OCI-LY7 (cell line): ENCODE measurements at places on chromosomes 13 and 19.

GRCh38 chr19:452829-453228 lies 8.0 kb downstream of the SHC2 start:
- DNase-seq: no peak

- DNase-seq: no peak
Measured at GRCh38 chr13:20903164-20903475, 574 bp upstream of the XPO4 start.

- no peak for DNase-seq
Measured at GRCh38 chr13:97934590-97934989, 18.9 kb upstream of the IPO5 start.

GRCh38 chr13:66407128-66407527 lies 823.0 kb downstream of the PCDH9 start:
- DNase-seq: no peak

GRCh38 chr13:106423530-106423929 lies 111.9 kb downstream of the EFNB2 start:
- DNase-seq: no peak

GRCh38 chr13:59568306-59568705 lies 595.4 kb downstream of the DIAPH3 start:
- no peak for DNase-seq

DNA sequence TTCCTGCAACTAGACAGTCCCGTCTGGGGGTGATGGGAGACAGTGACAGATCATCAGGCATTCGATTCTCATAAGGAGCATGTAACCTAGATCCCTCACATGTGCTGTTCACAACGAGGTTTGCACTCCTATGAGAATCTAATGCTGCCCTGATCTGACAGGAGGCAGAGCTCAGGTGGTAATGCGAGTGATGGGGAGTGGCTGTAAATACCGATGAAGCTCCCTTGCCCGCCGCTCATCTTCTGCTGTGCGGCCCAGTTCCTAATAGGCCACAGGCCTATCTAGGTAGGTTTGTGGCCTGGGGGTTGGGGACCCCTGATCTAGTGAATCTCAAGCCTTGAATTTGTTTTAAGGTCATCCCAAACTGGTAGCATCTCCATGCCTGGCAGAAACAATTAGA lies 27.3 kb upstream of the FAM124A start:
- no peak for DNase-seq

DNA sequence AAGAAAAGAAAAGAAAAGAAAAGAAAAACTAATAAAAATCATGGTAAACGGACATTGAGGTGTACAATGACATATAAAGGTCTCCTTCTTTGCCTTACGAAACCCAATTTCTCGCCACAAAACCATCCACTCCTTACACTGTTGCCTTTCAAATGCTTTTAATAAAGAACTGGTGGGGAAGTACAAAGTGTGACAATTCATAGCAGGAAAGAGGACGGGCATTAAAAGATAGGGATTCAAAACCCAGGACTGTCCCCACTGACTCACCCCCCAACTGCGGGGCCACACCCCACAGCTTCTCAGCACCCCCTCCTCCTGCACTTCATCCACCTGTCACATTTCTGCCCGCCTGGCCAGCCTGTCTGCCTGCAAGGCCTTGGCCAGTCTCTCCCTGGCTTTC lies 2.4 kb downstream of the MBD3L2B start:
- DNase-seq: no peak

- DNase-seq: no peak
Measured at GRCh38 chr19:24074720-24075454, 12.1 kb upstream of the ZNF254 start.

GRCh38 chr19:5091018-5091683 lies 122.2 kb downstream of the KDM4B start:
- DNase-seq: no peak

GRCh38 chr19:45307361-45307760 lies 15.3 kb downstream of the CKM start:
- no peak for DNase-seq

GRCh38 chr13:50747737-50748350 lies 95.6 kb downstream of the DLEU7 start:
- no peak for DNase-seq

DNA sequence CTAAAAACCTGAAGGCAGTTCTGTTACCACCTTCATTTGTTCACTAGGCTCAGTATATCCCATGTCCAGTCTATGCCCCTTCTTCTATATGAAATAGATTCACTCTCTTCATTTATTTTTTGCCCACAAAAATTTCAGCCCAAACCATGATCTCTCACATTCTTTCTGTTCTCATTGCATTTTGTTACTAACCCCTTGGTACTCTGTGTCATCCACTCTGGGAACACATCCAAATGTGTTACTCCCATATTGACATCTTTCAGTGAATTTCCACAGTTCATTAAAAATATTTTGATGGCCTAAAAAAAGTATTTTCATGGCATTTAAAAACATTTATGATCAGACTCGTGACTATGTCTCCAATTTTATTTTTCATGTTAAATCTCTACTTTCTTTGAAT lies 378.9 kb downstream of the SLITRK1 start:
- no peak for DNase-seq

- no peak for DNase-seq
Measured at GRCh38 chr13:101972191-101972590, 429.7 kb downstream of the FGF14 start.

DNA sequence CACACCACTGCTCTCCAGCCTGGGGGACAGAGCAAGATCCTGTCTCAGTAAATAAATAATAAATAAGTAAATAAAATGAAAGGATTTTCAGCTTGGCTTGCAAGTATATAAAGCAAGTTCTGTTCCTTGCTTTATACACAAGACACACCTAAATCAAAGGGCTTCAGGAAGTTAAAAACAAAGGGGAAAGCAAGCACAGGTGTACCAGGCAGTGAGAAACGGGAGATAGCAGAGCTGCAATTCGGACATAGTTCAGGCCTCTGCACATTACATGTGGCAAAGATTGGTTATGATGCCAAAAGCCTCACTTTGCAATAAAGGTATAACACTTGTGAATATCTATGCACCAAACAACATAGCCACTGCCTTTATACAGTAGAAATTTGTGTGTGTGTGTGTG lies 47.5 kb downstream of the MYO9B start:
- DNase-seq: no peak

DNA sequence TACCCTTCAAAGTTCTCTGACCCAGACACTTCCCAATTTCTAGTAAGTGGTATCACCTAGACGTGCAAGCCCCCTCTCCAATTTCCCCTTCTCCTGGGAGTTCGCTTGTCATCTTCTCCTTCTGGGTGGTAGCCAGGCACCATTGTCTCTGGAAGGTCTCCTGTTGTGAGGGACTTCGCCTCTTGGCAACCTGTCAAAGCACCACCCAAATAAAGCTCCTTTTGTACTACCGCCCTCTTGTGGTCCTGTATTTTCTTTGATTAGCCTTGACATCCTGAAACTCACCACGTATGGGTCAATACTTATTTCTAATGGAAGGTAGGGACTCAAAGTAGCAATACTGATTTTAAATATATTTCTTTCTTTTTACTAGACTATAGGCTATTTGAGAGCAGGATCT lies 8.2 kb downstream of the GPC5 start:
- DNase-seq: peak; percentile 92

DNA sequence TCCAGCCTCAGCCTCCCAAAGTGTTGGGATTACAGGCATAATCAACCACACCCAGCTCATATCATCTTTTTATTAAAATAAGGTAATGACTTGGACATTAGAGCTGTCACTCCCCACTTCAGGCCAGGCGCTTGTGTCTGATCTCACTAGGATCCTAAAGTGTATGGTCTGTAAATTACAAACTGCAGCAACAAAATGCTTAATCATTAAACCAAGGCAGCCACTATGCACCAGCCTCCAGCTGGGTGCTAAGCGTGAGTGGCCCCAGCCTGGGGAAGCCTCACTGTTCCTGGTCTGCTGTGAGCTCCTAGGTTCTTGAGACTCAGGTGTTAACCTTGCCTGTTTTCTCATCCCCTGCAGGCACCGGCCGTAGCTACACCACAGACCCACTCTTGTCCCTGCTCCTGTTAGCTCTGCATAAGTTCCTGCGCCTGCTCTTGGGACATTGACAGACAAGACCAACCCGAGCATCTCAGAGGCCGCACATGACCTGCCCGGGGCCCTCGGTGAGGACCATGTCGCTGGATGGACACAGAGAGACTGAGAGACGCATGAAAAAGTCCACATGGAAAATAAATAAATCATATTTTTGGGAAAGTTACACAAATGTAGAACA lies 37.8 kb downstream of the VSTM2B start:
- DNase-seq: no peak

DNA sequence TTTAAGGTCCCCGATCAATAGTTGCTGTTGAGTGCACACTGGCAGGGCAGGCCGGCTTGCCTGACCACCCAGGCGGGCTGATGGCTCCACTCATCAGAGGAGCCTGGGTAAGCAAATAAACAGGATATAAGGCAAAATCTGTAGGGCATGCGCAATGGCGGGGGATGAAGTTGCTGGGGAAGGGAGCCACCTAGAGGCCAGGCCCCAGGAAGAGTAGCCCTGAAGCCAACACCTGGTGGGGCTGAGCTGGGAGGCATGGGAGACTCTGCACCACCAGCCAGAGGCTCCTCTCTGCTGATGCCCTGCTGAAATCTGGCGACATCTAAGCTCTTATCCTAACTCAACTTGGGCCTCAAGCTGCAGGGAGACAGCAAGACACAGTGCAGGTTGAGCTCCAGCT lies 324.3 kb downstream of the ZNF536 start:
- DNase-seq: peak; percentile 10

GRCh38 chr19:14107581-14108461 lies 9.7 kb downstream of the PRKACA start:
- no peak for DNase-seq

- no peak for DNase-seq
Measured at GRCh38 chr19:31018936-31019335, 330.3 kb downstream of the TSHZ3 start.

DNA sequence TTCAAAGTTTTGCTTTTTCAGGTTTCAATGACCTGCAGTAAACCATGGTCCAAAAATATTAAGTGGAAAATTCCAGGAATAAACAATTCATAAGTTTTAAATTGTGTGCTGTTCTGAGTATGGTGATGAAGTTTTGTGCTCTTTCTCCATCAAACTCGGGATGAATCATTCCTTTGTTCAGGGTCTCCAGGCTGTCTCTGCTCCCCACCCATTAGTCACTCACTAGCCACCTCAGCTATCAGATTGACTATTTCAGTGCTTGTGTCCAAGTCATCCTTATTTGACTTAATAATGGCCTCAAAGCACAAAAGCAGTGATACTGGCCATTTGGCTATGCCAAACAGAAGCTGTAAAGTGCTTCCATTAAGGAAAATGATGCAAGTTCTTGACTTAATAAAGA lies 1140.4 kb downstream of the EFNB2 start:
- DNase-seq: no peak

- no peak for DNase-seq
Measured at GRCh38 chr19:13051557-13052165, 51.0 kb downstream of the LYL1 start.

- no peak for DNase-seq
Measured at GRCh38 chr13:98054301-98054700, 88.6 kb upstream of the FARP1 start.

DNA sequence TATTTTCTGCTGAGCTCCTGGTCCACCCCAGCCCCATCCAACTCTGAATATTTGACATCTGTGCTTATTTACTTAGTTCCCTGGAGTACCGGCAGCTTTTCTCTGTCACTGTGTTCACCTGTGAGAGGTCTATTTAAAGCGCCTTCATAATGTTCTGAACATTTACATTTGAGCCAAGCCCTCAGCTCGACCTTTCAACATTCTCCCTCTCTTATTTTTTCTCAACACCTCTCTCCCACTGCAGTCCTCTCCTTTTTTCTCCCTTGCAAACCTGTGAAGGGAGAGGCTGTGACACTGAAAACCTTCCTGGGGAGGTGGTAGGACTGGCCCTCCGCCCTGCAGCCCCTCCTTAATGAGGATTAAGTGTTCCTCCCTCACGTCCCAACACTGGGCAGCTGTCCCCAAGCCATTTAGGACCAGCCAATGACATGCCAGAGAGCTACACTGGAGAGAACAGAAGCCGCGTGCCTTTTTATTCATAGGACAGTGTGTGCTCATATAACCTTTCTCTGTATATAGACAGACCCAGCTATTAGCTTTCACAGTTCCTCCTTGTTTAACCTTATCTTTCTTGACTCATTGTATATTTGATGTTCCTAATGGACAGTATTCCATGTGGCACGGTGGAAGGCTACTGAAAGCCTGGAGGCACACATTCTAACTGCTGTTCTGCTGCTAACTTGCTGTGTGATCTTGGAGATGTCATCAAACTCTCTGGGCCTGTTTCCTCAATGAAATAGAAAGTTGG lies 134.8 kb downstream of the NUFIP1 start:
- no peak for DNase-seq

- no peak for DNase-seq
Measured at GRCh38 chr19:38483016-38483630, 49.6 kb downstream of the RYR1 start.

- peak; percentile 33 for DNase-seq
Measured at GRCh38 chr19:9431475-9431874, 3.9 kb downstream of the ZNF266 start.

DNA sequence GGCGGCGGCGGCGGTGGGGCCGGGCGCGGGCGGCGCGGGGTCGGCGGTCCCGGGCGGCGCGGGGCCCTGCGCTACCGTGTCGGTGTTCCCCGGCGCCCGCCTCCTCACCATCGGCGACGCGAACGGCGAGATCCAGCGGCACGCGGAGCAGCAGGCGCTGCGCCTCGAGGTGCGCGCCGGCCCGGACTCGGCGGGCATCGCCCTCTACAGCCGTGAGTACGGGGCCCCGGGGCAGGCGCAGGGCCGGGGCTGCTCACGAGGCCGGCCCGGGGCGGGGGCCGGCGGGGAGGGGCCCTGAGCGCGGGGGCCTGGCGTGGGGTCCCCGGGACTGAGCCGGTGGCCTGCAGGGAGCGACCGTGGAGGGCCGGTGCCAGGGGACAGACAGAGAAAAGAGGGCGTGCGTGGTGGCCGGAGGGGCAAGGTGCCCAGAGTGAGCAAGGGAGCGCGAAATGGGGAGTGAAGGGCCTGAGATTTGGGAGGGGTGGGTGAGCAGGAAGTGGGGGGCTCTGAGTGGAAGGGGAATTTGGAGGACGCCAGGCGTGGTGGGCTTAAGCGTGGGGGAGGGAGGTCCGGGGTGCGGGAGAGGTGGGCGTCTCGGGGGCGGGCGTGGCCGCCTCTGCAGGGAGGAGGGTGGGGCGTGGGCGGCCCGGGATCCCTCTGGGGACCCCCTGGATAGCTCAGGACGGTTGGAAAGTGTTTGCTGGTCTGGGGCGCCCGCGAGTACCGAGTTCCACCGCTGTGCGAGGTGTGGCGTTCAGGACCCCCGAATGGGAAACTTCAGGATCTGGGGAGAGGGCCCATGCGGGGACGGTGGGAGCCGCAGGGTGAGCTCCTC lies 575 bp downstream of the CARM1 start:
- DNase-seq: peak; percentile 54

DNA sequence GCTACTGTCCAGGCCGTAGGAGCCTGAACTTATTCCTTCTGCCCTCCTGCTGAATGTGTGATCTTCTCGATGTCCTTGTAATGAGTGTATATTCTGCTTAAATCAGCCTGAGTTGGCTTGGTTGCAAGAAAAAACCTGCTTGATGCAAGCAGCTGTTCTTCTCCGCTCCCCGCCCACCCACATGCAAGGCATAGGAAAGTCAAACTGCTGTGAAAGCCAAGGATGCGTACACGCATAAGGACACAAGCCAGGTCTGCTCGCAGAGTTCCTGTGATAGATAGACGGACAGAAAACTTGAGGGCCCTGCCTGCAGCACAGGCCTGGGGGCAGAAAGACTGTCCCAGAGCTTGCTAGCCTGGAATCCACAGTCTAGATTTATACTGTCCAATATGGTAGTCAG lies 101.1 kb downstream of the DNAJC15 start:
- DNase-seq: no peak
